T-cell (primary cell): ENCODE measurements at places on chromosomes 12 and 14. TPM values are rescaled to one million over a fixed set of nuclear protein-coding genes. Genes with fewer than 3 reads are reported as not detected.

DNA sequence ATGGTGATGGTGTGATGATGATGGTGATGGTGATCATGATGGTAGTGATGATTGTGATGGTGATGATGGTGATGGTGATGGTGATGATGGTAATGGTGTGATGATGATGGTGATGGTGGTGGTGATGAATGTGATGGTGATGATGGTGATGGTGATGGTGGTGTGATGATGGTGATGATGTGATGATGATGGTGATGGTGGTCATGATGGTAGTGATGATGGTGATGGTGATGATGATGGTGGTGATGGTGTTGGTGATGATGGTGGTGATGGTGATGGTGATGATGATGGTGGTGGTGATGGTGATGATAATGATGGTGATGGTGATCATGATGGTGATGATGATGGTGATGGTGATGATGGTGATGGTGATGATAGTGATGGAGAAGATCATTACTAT lies 120.3 kb downstream of the ZNF664 start:
- DNase-seq, result no peak

GRCh38 chr12:97308576-97309198 lies 153.9 kb upstream of the RMST start:
- DNase-seq, result no peak

DNA sequence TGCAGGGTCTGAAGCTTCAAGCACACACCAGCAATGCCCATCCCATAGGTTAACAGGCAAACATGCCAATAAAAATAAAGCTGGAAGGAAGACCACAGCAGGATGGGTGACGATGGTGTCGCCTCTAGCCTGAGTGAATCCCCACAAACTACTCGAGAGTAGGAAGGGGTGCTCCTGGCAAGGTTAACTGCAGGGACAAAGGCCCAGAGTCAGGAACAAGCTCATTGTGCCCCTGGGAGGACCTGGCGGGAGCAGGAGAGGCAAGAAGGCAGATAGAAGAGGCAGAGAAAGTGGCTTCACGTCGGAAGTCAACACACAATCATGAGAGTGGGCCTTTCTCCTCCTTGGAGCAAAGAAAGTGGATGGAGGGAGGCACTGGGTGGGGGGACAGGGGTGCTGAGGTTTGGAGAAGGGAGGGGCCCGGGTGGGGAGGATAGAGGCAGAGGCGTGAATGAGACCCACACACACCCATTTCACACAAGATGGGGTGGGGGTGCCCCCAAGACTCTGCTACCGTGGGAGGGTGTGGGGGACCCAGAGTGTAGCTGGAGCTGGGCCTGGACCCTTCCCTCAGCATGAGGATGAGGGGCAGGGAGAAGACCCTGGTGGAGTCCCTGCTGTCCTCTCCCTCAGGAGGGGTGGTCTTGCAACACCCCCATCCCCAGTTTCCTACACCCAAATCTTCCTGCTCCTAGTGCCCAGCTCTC lies 43.1 kb downstream of the DIO3 start:
- DNase-seq, result no peak

Gene OR6C70
- total RNA-seq, result not detected

Gene CACNA1C
- 0.15 TPM for total RNA-seq

Gene ACSS3
- not detected for total RNA-seq
